ENCODE measurements at places on chromosomes 6 and 20. TPM values are rescaled to one million over a fixed set of nuclear protein-coding genes. Genes with fewer than 3 reads are reported as not detected.

DDX43 gene
- total RNA-seq: 0.11 TPM

PRR18 gene
- not detected for total RNA-seq

EFCAB8 gene
- total RNA-seq: not detected

HCRTR2 gene
- total RNA-seq: not detected

CFAP61 gene
- not detected for total RNA-seq

ULBP1 gene
- 6.1 TPM for total RNA-seq

DLK2 gene
- 0.51 TPM for total RNA-seq

ANKEF1 gene
- total RNA-seq: 0.22 TPM

TRIM10 gene
- not detected for total RNA-seq

NUP153 gene
- total RNA-seq: 25.3 TPM

RNF144B gene
- total RNA-seq: 3.5 TPM

- no peaks in the 10 kb centered on the region for H3K4me1 ChIP-seq
- H3K27me3 ChIP-seq: no peaks in the 10 kb centered on the region
- no peak for DNase-seq
- no peaks in the 10 kb centered on the region for H3K36me3 ChIP-seq
- no peak overlapping the region for H3K27ac ChIP-seq
Observed at GRCh38 chr6:49775043-49775442, 12.0 kb downstream of the PGK2 start.

DNA sequence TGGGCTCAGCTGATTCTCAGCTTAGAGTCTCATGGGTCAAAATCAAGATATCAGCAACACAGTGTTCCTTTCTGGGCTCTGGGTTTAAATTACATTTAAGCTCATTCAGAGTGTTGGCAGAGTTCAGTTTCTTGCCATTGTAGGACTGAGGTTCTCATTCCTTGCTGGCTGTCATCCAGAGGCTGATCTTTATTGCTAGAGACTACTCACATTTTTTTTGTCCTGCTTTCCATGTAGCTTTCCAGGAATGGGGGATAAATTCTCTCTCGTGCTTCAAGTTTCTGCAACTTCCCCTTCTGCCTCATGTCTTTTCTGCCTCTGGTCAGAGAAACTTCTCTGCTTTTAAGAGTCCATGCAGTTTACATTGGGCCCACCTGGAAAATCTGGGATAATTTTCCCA is 86.9 kb downstream of the RFX6 start:
- H3K27ac ChIP-seq: no peak overlapping the region
- no peak overlapping the region for H3K4me3 ChIP-seq
- H3K36me3 ChIP-seq: no peaks in the 10 kb centered on the region
- no peaks in the 10 kb centered on the region for H3K27me3 ChIP-seq
- DNase-seq: no peak
- no peaks in the 10 kb centered on the region for H3K4me1 ChIP-seq

DNA sequence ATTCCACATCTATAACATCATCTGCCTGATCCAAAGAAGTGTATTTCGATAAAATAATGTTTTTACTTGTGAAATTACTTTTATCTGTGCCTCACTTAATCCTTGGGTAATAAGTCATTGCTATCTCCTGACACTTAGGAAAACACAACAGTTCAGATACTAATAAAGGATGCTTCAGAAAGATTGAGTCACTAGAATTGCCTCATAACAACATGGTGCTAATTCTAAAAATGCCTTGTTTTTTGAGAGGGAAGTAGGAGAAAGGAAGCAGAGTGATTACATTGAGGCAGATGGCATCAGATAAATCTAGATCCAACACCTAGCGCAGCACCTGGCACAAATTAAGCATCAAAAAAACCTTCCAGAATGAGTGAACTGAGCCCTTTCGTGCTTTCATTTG is 69.0 kb downstream of the NCOA7 start:
- H3K27ac ChIP-seq: no peak overlapping the region
- peaks cover 8% of the 10 kb centered on the region for H3K36me3 ChIP-seq
- peak; percentile 63 for DNase-seq
- H3K4me3 ChIP-seq: no peak overlapping the region

DNA sequence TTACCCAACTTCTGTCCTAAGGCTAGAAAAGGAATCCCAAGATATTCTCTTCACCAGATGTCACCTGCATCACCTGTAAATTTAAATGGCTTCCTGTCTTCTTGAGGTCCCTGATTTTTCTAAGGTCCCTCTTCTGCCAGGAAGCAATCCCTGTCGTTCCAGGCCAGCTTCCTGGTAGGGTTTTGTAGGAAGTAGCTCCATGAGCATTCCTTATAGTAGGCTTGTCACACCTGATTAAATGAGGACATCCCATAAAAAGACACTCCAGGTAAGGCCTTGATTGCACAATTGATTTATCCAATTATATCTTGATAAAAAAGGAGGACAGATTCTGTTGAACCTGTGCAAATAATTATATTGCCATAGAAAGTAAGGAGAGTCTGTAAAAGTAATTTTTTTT is 8.7 kb downstream of the RAB44 start:
- no peak overlapping the region for H3K27ac ChIP-seq
- peaks cover 6% of the 10 kb centered on the region for H3K4me1 ChIP-seq
- no peaks in the 10 kb centered on the region for H3K27me3 ChIP-seq
- no peaks in the 10 kb centered on the region for H3K36me3 ChIP-seq
- DNase-seq: no peak

DNA sequence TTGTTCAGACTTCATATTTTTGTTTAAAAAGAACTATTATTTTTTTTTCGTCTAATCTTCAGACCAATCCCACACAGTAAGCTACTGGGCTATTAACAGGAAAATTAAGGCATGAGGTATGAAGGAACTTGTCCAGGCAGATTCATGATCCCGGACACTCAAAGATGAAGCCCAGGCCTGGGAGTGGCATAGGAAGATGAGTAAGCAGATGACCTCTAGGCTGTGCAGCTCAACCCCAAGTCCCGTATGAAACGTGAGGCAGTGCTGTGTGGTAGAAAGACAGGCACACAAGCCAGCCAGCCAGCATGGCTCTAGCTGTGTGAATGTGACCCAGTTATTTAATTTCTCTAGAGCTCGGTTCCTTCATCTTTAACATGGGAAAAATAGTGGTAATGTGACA is 231.9 kb downstream of the CLIC5 start:
- H3K27me3 ChIP-seq: no peaks in the 10 kb centered on the region
- H3K4me3 ChIP-seq: no peak overlapping the region
- no peaks in the 10 kb centered on the region for H3K4me1 ChIP-seq
- H3K36me3 ChIP-seq: no peaks in the 10 kb centered on the region
- DNase-seq: no peak

- H3K36me3 ChIP-seq: no peaks in the 10 kb centered on the region
- H3K4me3 ChIP-seq: no peak overlapping the region
- no peak for DNase-seq
- no peaks in the 10 kb centered on the region for H3K27me3 ChIP-seq
- H3K4me1 ChIP-seq: no peaks in the 10 kb centered on the region
- H3K27ac ChIP-seq: no peak overlapping the region
Observed at GRCh38 chr6:20463396-20463795, 61.7 kb downstream of the E2F3 start.

DNA sequence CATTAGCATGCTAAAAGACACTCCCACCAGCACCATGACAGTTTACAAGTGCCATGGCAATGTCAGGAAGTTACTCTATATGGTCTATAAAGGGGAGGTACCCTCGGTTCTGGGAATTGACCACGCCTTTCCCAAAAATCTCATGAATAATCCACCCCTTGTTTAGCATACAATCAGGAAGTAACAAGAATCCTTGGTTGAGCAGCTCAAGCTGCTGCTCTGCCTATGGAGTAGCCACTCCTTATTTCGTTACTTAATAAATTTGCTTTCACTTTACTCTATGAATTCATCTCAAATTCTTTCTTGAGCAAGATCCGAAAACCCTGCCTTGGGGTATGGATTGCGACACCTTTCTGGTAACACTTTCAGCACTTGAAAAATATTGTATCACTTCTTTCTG is 243.0 kb downstream of the BMP2 start:
- DNase-seq: peak; percentile 3
- no peaks in the 10 kb centered on the region for H3K4me1 ChIP-seq
- no peak overlapping the region for H3K27ac ChIP-seq
- no peaks in the 10 kb centered on the region for H3K27me3 ChIP-seq
- no peak overlapping the region for H3K4me3 ChIP-seq

DNA sequence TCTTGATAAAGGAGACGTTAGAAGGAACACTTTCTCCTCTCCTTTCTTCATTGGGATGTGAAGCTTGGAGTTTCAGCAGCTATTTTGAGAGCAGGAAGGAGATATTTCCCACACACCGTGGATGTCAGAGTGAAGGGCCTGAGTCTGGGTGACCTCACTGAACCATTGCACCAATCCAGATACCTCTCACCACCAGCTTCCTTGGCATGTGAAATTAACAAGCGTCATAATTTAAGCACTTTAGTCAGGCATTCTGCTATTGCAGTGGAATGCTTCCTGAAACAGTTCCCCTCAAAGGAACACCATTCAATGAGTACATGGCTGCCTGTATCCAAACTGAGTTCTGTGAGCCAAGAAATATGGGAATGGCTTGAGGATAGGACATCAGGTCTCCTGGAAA is 83.7 kb downstream of the CHMP4B start:
- H3K27ac ChIP-seq: no peak overlapping the region
- peaks cover 12% of the 10 kb centered on the region for H3K4me1 ChIP-seq
- no peaks in the 10 kb centered on the region for H3K36me3 ChIP-seq
- no peaks in the 10 kb centered on the region for H3K27me3 ChIP-seq

DNA sequence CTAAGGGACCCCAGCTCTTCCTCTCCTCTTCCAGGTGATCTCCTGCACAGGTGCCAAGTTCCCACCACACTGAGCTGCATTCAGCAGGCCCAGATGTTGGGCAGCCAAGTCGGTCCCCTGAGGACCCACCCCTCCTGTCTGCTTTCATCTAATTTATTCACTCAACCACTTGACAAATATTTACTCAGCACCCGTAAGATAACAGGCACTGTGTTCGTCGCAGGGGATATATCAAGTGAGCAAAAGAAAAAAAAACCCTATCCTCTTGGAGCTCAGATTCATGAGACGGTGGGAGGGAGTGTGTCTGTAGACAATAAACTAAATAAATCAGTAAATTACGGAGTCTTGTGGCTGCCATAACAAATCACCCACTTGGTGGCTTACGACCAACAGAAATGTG is 143.6 kb downstream of the MRPL14 start:
- no peaks in the 10 kb centered on the region for H3K36me3 ChIP-seq
- no peak overlapping the region for H3K4me3 ChIP-seq
- H3K27me3 ChIP-seq: no peaks in the 10 kb centered on the region
- H3K27ac ChIP-seq: no peak overlapping the region

- no peak overlapping the region for H3K27ac ChIP-seq
- H3K4me3 ChIP-seq: no peak overlapping the region
- H3K4me1 ChIP-seq: peaks cover 12% of the 10 kb centered on the region
- H3K27me3 ChIP-seq: no peaks in the 10 kb centered on the region
- H3K36me3 ChIP-seq: peaks cover 28% of the 10 kb centered on the region
- no peak for DNase-seq
Observed at GRCh38 chr6:100626721-100627120, 162.0 kb upstream of the SIM1 start.

- H3K36me3 ChIP-seq: no peaks in the 10 kb centered on the region
- H3K4me1 ChIP-seq: no peaks in the 10 kb centered on the region
- H3K27ac ChIP-seq: no peak overlapping the region
- no peak overlapping the region for H3K4me3 ChIP-seq
Observed at GRCh38 chr6:53112871-53113270, 35.8 kb downstream of the GCM1 start.

GRCh38 chr6:5446362-5447075 is 185.2 kb downstream of the FARS2 start:
- H3K4me1 ChIP-seq: peaks cover 10% of the 10 kb centered on the region
- H3K27ac ChIP-seq: no peak overlapping the region
- H3K36me3 ChIP-seq: no peaks in the 10 kb centered on the region
- H3K4me3 ChIP-seq: no peak overlapping the region

- no peaks in the 10 kb centered on the region for H3K36me3 ChIP-seq
- no peaks in the 10 kb centered on the region for H3K27me3 ChIP-seq
- H3K4me1 ChIP-seq: peaks cover 23% of the 10 kb centered on the region
- peak overlapping the region; percentile 52 for H3K27ac ChIP-seq
- peak; percentile 88 for DNase-seq
Observed at GRCh38 chr20:48722737-48723191, 105.0 kb downstream of the PREX1 start.

DNA sequence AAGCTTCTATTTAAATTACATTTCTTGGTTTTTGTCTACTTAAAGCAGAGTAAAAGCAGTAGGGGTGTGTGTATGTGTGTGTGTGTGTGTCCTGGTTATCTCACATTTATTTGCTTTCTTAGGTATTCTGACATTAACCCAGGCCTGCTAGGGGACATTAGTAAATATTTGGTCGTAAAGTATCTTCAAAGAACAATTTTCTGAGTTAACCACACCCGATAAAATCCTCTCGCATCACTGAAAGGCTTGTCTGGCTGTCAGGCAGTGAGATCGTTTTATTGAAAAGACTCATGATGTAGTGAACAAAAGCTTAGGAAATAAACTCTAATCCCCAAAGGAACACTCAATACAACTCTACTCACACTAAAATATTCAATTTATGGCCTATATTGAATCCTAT is 77.9 kb downstream of the ZNF217 start:
- no peak overlapping the region for H3K27ac ChIP-seq
- H3K36me3 ChIP-seq: no peaks in the 10 kb centered on the region
- H3K4me1 ChIP-seq: no peaks in the 10 kb centered on the region
- no peak for DNase-seq
- H3K4me3 ChIP-seq: no peak overlapping the region
- no peaks in the 10 kb centered on the region for H3K27me3 ChIP-seq

DNA sequence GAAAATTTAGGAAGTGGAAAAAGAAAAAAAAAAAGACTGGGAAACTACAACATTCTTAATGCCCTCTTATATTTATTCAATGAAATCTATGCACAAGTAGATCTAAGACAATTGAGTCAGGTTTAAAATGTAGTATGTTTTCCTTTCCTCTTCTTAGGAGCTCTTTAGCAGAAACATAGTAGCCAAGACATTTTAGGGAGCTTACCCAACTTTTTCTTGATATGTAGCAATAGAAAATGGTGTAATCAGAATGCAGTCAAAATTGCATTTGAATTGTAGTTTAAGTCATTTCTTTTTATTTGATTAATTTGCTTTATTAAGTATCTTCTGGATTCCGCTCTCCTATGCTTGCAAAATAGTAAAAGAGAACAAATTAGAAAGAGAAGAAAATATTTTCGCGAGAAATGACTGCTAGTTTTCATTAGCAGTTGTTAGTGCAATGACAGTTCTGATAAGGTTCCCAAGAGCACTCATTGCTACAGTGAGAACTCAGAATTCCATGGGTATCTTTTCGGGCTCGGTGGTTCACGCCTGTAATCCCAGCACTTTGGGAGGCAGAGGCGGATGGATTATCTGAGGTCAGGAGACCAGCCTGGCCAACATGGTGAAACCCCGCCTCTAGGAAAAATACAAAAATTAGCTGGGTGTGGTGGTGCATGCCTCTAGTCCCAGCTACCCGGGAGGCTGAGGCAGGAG is 52.2 kb downstream of the JARID2 start:
- H3K36me3 ChIP-seq: no peaks in the 10 kb centered on the region
- no peaks in the 10 kb centered on the region for H3K27me3 ChIP-seq
- H3K27ac ChIP-seq: no peak overlapping the region
- DNase-seq: peak; percentile 45

All from GM23248 (cell line).